ENCODE measurements at places on chromosomes 5 and 9.
A peak's percentile ranks its signal among the peaks of the same experiment; 100 is the strongest.

GRCh38 chr5:67346611-67347010 is 150.0 kb upstream of the CD180 start:
- DNase-seq: no peak

DNA sequence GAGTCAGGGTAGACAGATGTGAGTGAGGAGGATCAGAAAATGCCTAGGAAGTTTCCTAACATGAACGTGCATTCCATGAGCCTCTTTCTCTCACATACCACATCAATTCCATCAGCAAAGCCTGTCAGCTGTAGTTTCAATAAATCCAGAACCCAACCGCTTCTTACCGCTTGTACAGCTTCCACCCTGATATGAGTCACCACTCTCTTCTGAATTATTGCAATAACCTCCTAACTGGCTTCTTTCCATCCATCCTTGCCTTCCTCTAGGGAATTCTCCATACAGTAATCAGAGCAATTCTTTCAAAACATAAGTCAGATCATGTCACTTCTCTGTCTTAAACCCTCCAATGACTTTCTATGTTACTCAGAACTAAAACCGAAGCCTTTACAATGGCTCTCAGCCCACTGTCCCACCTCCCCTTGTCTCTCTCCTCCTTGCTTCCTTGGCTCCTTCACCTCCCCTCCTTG is 8.1 kb upstream of the RAD23B start:
- no peak for DNase-seq

DNA sequence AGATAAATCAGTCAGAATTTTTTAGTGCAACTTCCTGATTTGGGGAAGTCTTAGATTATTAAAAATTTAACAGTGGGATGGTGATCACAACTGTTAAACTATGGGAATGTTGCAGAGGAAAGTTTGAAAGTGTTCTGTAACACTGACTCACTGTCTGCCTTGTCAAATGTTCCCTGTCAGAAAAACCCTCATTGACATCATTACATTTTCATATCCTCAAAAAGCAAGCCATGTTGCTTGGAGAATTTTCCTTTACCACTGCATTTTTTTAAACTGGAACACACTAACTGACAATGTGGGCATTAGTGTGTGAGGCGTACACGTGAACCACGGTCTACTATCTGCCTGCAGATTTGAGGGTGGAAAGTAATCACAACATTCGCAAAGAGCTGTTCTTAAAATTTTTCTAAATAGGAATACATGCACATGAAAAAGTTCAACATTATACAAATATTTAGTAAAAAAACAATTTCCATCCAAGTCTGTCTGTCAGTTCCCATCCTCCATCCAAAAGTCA is 28.6 kb upstream of the IL7R start:
- DNase-seq: no peak

DNA sequence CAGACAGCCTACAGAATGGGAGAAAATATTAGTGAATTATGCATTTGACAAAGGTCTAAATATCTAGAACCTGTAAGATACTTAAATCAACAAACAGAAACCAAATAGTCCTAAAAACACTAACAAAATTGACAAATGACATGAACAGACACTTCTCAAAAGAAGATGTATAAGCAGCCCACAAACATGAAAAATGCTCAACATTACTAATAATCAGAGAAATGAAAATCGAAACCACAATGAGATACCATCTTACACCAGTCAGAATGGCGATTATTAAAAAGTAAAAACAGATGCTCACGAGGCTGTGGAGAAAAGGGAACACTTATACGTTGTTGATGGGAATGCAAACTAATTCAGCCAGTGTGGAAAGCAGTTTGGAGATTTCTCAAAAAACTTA is 1186.8 kb downstream of the DTWD2 start:
- DNase-seq: no peak

DNA sequence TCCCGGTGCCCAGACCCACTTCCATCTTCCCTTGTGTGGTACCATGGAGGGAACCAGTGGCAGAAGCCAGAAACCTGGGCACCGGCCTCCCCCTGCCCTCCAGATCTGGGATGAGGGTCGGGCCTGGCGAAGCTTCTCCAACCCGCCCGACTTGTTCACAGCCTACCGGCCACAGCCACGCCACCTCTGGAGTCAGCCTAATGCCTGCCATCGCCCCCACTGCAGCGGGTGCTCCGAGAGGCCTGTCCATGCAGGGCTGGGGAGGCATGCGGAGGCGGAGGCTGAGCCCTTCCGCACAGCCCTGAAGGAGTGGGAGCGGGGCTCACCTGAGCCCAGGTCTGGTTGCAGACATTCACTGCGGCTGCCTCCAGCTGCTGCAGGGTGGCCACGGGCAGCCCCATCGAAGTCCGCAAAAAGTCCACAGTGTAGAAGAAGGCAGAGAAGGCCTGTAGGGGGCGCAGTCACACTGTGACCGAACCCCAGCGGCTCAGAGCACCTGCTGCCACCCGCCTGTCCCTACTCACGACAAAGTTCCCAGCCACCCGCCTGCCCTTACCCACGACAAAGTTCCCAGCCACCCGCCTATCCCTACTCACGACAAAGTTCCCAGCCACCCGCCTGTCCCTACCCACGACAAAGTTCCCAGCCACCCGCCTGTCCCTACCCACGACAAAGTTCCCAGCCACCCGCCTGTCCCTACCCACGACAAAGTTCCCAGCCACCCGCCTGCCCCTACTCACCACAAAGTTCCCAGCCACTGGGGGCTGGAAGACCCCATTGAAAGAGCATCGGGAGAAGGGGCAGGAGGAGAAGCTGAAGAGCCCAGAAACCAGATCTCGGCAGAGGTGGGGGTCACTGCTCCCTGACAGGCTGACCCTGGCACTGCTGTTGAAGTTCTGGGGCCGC is 3.8 kb upstream of the NPDC1 start:
- peak; percentile 66 for DNase-seq

DNA sequence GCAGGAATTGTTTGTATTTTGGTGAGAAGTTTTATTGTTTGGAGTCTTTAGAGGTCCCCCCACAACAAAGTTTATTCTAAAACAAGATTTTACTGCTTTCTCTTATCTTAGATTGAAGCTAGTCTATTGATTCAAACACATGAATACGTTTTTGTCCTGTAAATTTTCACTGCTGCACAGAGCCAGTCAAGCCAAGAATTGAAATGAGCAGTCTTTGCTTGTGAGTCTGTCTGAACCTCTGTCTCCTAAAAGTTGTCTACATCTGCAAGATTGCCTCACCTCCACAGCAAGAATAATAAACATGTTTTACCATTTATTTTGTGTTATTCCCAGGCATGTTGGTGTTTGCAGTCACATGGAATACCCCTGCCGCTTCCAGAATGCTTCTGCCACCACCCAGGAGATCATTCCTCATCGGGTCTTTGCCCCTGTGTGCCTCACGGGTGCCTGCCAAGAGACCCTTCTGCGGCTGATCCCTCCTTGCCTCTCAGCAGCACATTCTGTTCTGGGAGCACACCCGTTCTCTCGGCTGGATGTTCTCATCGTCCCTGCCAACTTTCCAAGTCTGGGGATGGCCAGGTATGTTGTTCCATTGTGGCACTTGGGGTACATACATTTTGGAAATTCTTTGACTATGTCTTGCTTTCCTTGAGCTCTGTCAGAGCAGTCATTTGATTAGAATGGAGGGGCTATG is 74.1 kb downstream of the AOPEP start:
- DNase-seq: no peak

GRCh38 chr5:134101686-134102439 is 12.6 kb upstream of the TCF7 start:
- peak; percentile 72 for DNase-seq

DNA sequence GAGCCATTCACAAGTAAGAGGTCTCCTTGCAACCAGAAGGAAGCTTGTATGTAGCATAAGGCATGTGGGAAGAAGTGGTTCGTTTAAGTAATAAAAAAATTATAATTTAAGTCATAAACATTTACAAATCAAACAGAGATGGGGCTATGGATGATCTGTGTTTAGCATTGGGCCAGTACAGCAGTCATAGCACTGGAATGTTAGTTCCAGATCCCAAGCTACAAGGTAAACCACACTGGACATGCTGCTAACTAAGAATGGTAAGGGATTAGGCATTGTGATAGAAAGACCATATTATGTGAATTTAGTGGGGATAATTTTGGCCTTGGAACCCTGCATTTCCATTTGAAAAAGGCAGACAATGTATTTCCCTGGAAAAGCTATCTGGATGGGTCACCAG is 170.4 kb upstream of the KCNN2 start:
- no peak for DNase-seq

GRCh38 chr9:107049046-107049802 is 186.3 kb downstream of the ZNF462 start:
- DNase-seq: no peak

DNA sequence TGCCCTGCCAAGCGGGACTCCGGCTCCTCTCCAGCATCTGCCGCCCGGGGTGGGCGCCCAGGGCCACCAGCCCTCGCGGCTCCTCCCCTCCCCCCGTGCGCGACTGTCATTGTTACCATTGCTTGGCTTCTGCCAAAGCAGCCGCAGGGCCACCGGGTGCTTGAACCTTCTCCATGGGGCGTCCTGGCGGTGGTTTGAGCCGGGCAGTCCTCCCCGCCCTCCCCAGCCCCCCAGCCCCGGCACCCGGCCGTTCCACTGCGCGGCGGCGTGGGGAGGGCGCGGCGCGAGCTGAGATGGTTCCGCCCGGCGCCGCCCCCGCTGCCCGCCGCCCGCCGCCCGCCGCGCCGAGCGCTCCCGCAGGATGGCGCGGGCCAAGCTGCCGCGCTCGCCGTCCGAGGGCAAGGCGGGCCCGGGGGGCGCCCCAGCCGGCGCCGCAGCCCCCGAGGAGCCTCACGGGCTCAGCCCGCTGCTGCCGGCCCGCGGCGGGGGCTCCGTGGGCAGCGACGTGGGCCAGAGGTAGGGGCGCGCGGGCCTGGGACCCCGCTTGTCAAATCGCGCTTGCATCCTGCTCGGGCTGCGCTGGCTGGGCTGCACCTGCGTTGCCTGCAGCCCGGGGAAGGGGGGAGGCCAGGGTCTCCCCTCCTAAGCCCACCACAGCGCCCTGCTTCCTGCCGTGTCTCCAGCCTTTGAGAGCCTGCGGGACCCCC is 34.4 kb downstream of the KCNT1 start:
- DNase-seq: no peak

DNA sequence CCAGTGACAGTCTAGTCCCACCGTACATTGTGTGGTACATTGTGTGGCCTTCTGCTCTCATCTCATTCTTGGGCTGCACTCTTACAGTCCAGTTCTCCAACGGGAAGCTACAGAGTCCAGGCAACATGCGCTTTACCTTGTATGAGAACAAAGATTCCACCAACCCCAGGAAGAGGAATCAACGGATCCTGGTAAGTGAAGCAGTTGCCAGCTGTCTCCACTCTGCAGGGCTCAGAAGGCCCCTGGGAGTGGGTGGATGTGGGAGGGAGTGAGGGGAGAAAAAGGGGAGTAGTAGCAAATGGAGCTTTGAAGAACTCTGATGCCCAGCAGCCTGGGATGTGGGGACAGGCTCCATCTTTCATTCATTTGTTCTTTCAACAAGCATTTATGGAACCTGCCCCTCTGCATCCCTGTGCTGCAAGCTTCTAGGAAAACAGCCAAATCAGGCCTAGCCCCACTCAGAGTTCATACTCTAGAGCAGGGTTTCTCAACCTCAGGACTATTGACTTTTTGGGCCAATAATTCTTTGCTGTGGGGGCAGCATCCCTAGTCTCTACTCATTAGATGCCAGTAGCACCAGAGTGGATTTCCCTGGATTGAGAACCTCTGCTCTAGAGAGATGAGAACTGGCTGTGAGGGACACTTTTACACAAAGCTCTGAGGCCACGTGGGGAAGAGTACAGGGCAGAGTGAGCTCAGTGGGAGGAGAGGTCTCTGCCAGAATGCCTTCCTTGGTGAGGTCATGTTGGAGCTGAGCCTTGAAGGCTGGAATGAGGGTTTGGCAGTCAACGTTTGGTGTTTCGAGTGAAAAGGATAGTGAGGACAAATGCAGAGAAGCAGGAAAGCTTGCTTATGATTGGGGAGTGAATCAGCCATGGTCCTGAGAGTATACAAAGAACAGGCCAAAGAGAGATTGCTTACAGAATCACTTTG is 1.1 kb downstream of the POLR1E start:
- DNase-seq: no peak

GRCh38 chr5:58641533-58641932 is 58.7 kb downstream of the RAB3C start:
- no peak for DNase-seq

DNA sequence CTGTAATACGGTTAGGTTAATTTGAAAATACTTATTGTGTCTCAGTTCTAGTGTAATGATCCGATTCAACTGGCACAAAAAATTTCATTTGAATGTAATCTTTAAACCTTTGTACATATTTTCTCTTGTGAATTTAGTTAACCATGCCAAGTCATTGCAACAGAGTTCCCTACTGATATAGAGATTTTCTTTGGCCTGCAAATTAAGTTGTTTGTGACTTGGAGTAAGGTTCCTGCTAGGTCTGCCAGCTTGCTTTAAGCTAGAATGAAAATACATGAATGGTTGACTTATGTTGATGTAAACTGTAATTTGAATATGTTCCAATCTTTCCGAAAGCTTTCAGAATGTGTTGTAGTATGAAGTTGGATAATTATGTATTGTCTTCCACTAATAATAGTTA is 1004.1 kb upstream of the EDIL3 start:
- no peak for DNase-seq

DNA sequence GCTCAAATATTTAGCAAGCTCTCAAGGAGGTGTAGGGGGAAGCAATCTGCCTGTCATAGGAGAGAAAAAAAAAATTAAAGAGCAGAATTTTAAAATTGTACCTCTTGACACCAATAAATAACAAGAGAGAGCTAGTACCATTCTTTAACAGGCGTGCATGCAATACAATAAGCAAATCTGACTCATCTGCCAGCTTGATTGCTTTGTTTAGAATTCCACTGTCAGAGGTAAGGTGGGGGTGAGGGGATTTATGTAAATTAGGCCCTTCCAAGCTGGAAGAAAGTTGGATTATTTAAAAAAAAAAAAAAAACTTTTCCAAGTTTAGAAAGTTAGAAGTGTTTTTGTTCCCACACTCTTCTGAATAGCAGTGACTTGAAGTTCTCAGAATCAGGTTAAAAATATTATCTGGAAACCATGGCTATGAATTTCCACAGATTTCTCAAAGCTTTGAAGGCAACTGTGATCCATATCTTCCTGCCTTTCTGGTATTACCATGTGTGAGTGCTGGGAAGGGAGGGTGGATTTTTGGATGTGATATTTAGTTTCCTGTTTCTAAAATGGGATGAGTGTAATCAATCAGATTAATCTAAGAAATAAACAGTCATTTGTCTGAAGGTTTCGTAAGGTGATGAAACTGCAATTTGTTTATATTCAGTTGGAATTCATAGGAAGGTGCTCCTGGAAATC is 477.5 kb downstream of the TLE4 start:
- DNase-seq: no peak

DNA sequence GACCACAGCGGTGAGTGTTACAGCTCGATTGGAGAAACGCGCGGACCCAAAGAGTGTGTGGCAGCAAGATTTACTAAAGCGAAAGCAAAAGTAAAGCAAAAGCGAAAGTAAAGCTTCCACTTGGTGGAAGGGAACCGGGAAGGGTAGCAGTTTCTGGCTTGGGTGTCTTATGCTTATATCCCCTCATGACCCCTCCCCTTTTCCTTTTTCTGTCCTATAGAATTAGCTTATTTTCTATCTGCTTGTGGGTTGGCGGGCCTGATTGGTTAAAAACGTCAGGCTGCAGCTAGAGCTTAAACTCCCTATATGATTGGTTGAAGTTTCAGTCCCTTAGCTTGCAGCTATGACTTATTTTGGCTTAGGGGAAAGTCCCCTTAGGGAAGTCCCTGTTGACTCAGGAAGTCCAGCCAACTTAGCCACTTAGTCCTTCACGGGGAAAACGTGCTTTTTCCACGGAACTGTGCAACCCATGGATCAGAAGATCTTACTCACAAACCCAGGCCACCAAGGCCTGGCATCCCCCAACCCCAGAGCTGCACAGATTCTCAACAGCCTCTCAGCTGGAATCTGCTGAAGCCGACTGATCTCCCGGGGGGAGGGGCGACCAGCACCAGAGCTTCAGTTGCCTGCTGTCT is 114.2 kb upstream of the ADAMTS16 start:
- no peak for DNase-seq

All from CD4-positive, alpha-beta T cell treated with Interferon alpha-2 for 1 hour (primary cell).